Endothelial cell of umbilical vein (primary cell): ENCODE measurements at places on chromosomes 5 and 9. TPM values are rescaled to one million over a fixed set of nuclear protein-coding genes. Genes with fewer than 3 reads are reported as not detected.
A peak's percentile ranks its signal among the peaks of the same experiment; 100 is the strongest.

DNA sequence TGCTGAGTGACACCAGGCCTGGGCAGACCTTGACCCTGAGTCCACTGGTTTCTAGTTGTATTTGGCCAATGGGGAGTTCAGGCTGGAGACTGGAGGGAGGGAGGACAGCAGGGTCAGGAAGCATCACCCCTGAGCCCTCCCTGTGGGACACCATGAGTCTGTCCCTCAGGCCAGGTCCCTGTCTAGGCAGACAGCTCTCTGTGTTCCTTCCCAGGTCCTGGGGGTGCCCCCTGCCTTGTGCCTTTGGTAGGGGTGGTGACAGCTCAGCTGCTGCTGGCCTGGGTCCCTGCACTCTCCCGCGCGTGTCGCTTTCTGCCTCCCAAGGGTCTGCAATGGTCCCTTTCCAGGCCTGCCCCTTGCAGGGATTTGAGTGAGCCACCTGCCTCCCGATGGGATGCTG is 125.5 kb downstream of the OLFM1 start:
- H3K27ac ChIP-seq: no peak overlapping the region
- no peak for DNase-seq
- no peaks in the 10 kb centered on the region for H3K4me1 ChIP-seq
- no peaks in the 10 kb centered on the region for H3K27me3 ChIP-seq

GRCh38 chr5:65204966-65205365 is 276.8 kb downstream of the ADAMTS6 start:
- DNase-seq: no peak
- H3K27me3 ChIP-seq: no peaks in the 10 kb centered on the region
- H3K4me3 ChIP-seq: no peak overlapping the region
- H3K4me1 ChIP-seq: peaks cover 49% of the 10 kb centered on the region

GRCh38 chr9:16475996-16476395 is 394.5 kb downstream of the BNC2 start:
- no peaks in the 10 kb centered on the region for H3K4me1 ChIP-seq
- no peak overlapping the region for H3K4me3 ChIP-seq
- H3K36me3 ChIP-seq: no peaks in the 10 kb centered on the region
- no peaks in the 10 kb centered on the region for H3K27me3 ChIP-seq
- H3K27ac ChIP-seq: no peak overlapping the region

- DNase-seq: peak; percentile 73
- no peaks in the 10 kb centered on the region for H3K27me3 ChIP-seq
Measured at GRCh38 chr9:12774861-12775678, at the start of gene LURAP1L. TSS of gene LURAP1L (plus strand) at chr9:12775020. CDS start at chr9:12775716, 696 bp downstream.

DNA sequence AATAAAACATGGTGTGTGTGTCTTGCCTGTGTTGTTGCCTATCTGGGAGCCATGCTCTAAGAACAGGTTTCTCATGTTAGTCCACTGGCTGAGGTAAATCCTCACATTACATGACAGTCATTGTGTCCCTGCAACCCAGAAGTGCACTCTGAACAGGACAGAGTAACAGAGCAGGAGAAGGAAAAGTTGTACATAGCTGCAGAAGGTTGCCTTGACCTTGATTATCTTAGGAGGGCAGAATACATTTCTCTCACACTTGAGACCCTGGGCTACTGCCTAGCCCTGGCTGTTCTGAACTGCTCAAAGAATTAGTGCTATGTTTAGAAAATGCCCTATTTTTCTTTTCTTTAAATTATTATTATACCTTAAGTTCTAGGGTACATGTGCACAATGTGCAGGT is 16.9 kb downstream of the ZNF189 start:
- no peaks in the 10 kb centered on the region for H3K27me3 ChIP-seq
- no peak for DNase-seq
- H3K4me1 ChIP-seq: no peaks in the 10 kb centered on the region
- no peaks in the 10 kb centered on the region for H3K36me3 ChIP-seq

GRCh38 chr9:76592974-76593347 is 134.0 kb downstream of the GCNT1 start:
- H3K27me3 ChIP-seq: peaks cover 6% of the 10 kb centered on the region
- H3K4me1 ChIP-seq: no peaks in the 10 kb centered on the region
- no peak overlapping the region for H3K4me3 ChIP-seq
- no peak overlapping the region for H3K27ac ChIP-seq

- peaks cover 28% of the 10 kb centered on the region for H3K4me1 ChIP-seq
- H3K27me3 ChIP-seq: no peaks in the 10 kb centered on the region
- no peaks in the 10 kb centered on the region for H3K36me3 ChIP-seq
- peak overlapping the region; percentile 27 for H3K27ac ChIP-seq
- DNase-seq: peak; percentile 82
Measured at GRCh38 chr9:87545858-87546257, 48.2 kb downstream of the DAPK1 start.

GRCh38 chr9:79555474-79556089 is 16.2 kb upstream of the TLE4 start:
- no peaks in the 10 kb centered on the region for H3K27me3 ChIP-seq
- no peak overlapping the region for H3K4me3 ChIP-seq
- DNase-seq: no peak
- peaks cover 5% of the 10 kb centered on the region for H3K4me1 ChIP-seq

The REEP2 gene
- 4.0 and 4.4 TPM in 2 replicates for total RNA-seq

The PDE6A gene
- total RNA-seq: not detected in 2 replicates

The GFI1B gene
- not detected in 2 replicates for total RNA-seq

The NR5A1 gene
- total RNA-seq: not detected in 2 replicates
